H1 (cell line): ENCODE measurements at places on chromosomes 4 and X. TPM values are rescaled to one million over a fixed set of nuclear protein-coding genes. Genes with fewer than 3 reads are reported as not detected.

Gene VEGFC
- total RNA-seq: 0.96 and 1.4 TPM in 2 replicates

Gene RHOH
- 5.8 and 6.9 TPM in 2 replicates for total RNA-seq

Gene OCIAD1
- total RNA-seq: 156 and 163 TPM in 2 replicates

DNA sequence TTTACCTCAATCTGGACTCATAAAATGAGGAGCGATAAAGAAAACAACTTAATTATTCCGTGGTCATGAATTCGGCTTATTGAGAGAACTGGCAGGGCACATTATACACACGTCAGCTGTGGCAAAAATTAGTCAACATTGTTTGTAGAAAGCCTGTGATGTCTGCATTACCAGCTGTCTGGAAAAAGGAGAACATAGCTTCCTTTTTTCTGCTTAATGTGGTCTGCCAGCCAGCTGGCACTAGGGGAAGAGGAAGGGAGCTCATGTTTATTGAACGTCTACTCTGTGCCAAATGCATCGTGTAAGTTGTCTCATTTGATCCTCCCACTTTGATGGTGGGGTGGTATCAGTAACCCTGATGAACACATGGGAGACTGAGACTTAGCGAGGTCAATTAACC lies 367.6 kb downstream of the ARHGAP24 start:
- no peaks in the 10 kb centered on the region for H3K27me3 ChIP-seq
- no peak for DNase-seq
- H3K4me1 ChIP-seq: no peaks in the 10 kb centered on the region
- no peaks in the 10 kb centered on the region for H3K36me3 ChIP-seq
- H3K4me3 ChIP-seq: no peak overlapping the region

- H3K4me1 ChIP-seq: no peaks in the 10 kb centered on the region
- H3K36me3 ChIP-seq: peaks cover 5% of the 10 kb centered on the region
- H3K27ac ChIP-seq: no peak overlapping the region
These were observed 37.1 kb downstream of the HEPH start for GRCh38 chrX:66200855-66201795.

- no peaks in the 10 kb centered on the region for H3K36me3 ChIP-seq
- no peak overlapping the region for H3K4me3 ChIP-seq
- no peak for DNase-seq
- H3K27me3 ChIP-seq: no peaks in the 10 kb centered on the region
- no peaks in the 10 kb centered on the region for H3K4me1 ChIP-seq
- H3K27ac ChIP-seq: no peak overlapping the region
These were observed 1057.9 kb upstream of the DIAPH2 start for GRCh38 chrX:95626748-95627147.

DNA sequence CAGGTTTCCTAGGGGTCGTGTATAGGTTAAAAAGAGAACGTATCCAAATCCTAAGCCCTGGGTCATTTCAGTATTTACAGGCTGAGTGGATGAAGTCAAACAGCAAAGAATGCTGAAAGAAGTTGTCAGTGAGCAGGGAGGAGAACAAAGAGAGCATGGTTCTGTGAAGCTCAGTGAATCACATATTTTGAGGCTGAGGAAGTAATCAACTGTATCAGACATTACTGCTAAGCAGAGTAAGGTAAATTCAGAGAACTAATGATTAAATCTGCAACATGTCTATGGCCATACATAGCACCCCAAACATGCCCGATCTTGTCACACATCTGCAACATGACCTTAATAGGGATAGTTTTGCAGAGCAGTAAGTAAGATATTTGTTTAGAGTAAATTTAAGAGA lies 1130.3 kb downstream of the RAPGEF2 start:
- H3K27me3 ChIP-seq: no peaks in the 10 kb centered on the region
- no peak for DNase-seq
- no peaks in the 10 kb centered on the region for H3K36me3 ChIP-seq
- no peak overlapping the region for H3K27ac ChIP-seq

DNA sequence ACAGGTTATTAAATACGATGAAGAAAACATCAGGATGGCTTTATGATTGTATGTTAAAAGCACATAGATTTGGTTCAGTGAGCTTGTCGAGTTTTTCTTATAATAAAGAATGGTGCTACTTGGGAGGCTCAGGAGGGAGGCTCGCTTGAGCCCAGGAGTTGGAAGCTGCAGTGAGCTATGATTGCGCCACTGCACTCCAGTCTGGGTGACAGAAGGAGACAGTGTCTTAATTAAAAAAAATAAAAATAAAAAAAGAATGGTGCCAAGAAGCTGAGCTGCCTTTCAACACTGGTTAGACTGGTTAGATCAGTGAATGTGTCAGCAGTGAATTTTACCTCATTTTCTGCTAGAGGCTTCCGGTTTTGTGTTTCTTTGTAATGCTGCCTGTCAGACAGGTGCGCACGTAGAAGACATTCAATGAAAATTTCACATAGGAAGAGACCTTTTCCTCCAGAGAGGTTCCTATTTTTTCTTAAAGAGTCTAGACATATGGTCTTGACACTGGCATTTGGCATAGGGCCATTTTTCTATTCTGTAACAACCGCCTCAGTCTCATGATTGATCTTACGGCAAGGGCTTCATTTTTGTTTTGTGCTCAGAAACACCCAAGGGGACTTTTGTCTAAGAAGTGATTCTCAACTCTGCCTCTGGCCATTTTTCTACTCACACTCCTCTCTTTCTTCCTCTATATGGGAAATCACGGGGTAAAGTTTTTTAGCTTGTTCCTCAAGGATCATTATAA lies 15.0 kb upstream of the ARSF start:
- H3K36me3 ChIP-seq: no peaks in the 10 kb centered on the region
- no peak for DNase-seq
- no peak overlapping the region for H3K27ac ChIP-seq
- no peaks in the 10 kb centered on the region for H3K27me3 ChIP-seq

DNA sequence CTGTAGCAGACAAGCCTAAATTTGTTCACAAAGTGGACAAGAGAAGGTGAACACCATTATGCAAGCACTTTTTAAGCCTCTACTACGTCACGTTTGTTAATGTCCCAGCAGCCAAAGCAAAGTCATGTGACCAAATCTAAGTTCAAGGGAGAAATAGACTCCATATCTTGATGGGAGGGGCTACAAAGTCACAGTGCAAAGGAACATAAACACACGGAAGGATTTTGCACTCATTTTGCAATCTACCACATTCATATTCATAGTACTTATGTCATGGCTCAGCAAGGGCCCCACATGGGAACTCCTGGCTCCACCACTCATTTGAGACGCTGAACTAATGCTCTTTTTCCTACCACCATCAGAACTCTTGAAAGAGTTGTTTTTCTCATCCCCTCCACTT lies 139.0 kb upstream of the JADE1 start:
- H3K4me1 ChIP-seq: no peaks in the 10 kb centered on the region; the same call in 1 of the 2 replicates
- no peaks in the 10 kb centered on the region for H3K36me3 ChIP-seq
- no peak overlapping the region for H3K4me3 ChIP-seq
- H3K27me3 ChIP-seq: no peaks in the 10 kb centered on the region
